Immature natural killer cell (primary cell): ENCODE measurements at places on chromosomes 16 and 17. TPM values are rescaled to one million over a fixed set of nuclear protein-coding genes. Genes with fewer than 3 reads are reported as not detected.

DNA sequence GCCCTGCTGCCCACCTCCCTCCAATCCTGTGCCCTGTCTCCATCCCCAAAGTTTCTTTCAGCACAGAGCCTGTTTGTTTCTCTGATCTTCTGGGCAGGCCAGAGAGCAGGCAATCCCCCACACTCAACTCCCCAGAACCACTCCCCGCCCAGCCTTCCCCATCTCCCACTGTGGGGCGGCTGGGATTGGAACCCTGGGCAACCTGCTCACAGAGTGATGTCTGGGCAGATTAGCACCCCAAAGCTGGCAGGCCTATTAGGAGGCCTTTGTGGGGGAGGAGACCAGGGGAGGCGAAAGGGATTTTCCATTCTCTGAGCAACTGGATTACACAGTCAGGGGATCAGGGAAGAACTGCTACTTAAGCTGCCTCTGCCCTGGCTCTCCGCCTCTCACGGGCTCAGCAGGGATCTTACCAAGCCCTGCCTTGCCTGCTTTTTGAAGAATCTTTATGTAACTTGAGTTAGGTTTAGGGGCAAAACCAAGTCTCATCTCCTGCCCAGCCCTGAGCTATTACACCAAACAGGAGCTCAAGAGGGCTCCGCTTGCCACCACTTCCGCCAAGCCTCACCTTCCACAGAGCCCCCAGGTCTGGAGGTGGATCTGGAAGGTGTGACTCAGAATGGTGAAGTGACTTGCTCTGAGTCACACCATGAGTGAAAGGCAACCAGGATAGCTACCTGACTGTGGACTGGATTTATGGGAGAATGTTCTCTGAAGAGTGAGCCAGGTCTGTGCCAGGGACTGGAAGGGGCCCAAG lies 16.0 kb upstream of the LHX1 start:
- no peaks in the 10 kb centered on the region for H3K36me3 ChIP-seq
- H3K27ac ChIP-seq = no peak overlapping the region
- H3K4me1 ChIP-seq = no peaks in the 10 kb centered on the region
- no peak for DNase-seq
- no peak overlapping the region for H3K4me3 ChIP-seq

DNA sequence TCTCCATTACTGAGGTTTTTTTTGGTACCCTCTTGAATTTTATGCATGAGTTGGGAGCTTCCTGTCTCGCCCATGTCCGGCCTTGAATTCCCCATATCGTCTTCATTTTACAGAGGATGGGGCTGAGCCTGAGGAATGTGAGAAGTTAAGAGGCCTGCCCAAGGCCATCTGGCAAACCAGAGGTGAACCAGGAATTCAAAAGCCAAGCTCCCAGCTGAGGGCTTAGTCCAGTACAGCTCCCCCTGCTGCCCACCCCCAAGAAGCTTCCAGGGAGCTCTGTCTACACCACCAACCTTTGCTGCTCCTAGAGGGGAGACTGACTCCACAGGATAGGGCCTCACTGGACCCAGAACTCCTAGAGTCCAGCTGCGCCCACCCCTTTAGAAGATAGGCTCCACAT lies 20.7 kb upstream of the C16orf78 start:
- no peak for DNase-seq
- no peaks in the 10 kb centered on the region for H3K36me3 ChIP-seq
- peaks cover 2% of the 10 kb centered on the region for H3K27me3 ChIP-seq

DNA sequence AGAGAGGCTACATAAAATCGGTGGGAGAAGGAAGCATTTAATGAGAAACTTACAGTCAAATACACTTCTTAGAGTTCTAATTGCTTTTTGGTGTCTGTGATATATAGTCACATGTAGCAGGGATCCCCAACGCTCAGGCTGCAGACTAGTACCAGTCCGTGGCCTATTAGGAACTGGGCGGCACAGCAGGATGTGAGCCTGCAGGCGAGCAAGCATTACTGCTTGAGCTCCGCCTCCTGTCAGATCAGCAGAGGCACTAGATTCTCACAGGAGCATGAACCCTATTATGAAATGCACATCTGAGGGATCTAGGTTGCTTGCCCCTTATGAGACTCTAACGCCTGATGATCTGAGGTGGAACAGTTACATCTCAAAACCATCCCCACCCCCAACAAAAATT lies 158.5 kb downstream of the TANC2 start:
- no peaks in the 10 kb centered on the region for H3K4me1 ChIP-seq
- no peaks in the 10 kb centered on the region for H3K36me3 ChIP-seq
- no peak for DNase-seq
- H3K27me3 ChIP-seq = no peaks in the 10 kb centered on the region
- H3K27ac ChIP-seq = no peak overlapping the region

GRCh38 chr16:87411375-87412271 lies 19.5 kb downstream of the MAP1LC3B start:
- H3K36me3 ChIP-seq = peaks cover 33% of the 10 kb centered on the region
- peaks cover 5% of the 10 kb centered on the region for H3K27me3 ChIP-seq
- DNase-seq = no peak
- no peaks in the 10 kb centered on the region for H3K4me1 ChIP-seq
- H3K4me3 ChIP-seq = no peak overlapping the region
- H3K27ac ChIP-seq = no peak overlapping the region

DNA sequence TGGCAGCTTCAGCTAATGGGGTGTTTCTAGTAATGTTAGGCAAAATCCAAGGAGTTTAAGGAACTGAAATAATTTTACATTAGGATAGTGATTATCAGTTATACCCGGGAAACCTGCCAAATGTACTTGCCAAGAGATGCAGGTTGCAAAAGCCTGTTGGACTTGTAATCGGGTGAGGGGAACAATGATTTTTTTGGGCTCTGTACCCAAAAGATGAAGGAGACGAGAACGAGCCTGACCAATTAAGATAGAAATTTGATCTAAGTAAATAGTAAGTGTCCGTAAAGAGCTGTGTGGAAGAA lies 56.3 kb upstream of the ARL4D start:
- peaks cover 17% of the 10 kb centered on the region for H3K27me3 ChIP-seq
- H3K4me1 ChIP-seq = peaks cover 11% of the 10 kb centered on the region
- no peaks in the 10 kb centered on the region for H3K36me3 ChIP-seq
- H3K4me3 ChIP-seq = no peak overlapping the region

GRCh38 chr17:50396261-50397110 lies 837 bp downstream of the LRRC59 start:
- peak overlapping the region; percentile 89 for H3K4me3 ChIP-seq
- peaks cover 8% of the 10 kb centered on the region for H3K27me3 ChIP-seq
- H3K4me1 ChIP-seq = peaks cover 33% of the 10 kb centered on the region
- peaks cover 7% of the 10 kb centered on the region for H3K36me3 ChIP-seq
- peak; percentile 26 for DNase-seq

- no peak for DNase-seq
- H3K4me3 ChIP-seq = no peak overlapping the region
- no peaks in the 10 kb centered on the region for H3K27me3 ChIP-seq
- no peak overlapping the region for H3K27ac ChIP-seq
- H3K4me1 ChIP-seq = no peaks in the 10 kb centered on the region
Measured at GRCh38 chr17:38442548-38442947, 14.3 kb downstream of the ARHGAP23 start.

DNA sequence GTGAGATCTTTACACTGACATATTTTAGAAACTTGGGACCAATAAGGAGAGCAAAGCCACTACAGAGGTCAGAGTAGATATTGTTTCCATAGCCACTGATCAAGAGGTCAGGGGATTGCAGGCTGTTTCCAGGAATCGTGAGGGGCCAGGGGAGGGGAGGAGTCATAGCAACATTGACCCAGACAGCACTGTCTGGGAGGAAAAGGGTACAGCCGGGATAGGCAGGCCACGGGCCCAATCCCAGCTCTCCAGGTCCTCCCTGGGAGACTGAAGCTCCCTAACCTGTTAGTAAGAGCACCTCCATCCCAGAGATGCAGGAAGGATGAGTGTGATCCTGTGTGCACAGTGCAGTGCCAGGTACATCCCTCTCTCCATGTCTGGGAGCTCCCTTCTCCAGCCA lies 48.5 kb upstream of the TMEM132E start:
- H3K27me3 ChIP-seq = peaks cover 5% of the 10 kb centered on the region
- no peak overlapping the region for H3K27ac ChIP-seq
- no peak for DNase-seq
- H3K4me3 ChIP-seq = no peak overlapping the region

Gene GPR179
- not detected for polyA plus RNA-seq

Gene CDC42EP4
- polyA plus RNA-seq = 0.26 TPM
